LoVo (cell line): ENCODE measurements at places on chromosomes 4 and X.

DNA sequence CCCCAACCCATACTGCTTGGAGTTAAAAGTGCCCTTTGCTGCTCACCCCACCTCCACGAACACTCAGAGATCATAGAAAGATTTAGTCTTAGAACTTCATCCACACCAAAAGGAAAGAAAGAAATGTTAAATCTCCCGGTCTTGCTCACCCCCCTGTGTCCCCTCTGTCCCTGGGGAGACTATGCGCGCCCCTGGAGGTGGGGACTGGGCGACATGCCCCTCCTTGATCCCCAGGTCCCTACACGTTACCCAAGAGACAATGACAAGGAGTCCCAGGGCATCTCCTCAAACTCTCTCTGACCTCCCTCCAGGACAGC lies 620 bp downstream of the ITM2A start:
- no peak for DNase-seq

DNA sequence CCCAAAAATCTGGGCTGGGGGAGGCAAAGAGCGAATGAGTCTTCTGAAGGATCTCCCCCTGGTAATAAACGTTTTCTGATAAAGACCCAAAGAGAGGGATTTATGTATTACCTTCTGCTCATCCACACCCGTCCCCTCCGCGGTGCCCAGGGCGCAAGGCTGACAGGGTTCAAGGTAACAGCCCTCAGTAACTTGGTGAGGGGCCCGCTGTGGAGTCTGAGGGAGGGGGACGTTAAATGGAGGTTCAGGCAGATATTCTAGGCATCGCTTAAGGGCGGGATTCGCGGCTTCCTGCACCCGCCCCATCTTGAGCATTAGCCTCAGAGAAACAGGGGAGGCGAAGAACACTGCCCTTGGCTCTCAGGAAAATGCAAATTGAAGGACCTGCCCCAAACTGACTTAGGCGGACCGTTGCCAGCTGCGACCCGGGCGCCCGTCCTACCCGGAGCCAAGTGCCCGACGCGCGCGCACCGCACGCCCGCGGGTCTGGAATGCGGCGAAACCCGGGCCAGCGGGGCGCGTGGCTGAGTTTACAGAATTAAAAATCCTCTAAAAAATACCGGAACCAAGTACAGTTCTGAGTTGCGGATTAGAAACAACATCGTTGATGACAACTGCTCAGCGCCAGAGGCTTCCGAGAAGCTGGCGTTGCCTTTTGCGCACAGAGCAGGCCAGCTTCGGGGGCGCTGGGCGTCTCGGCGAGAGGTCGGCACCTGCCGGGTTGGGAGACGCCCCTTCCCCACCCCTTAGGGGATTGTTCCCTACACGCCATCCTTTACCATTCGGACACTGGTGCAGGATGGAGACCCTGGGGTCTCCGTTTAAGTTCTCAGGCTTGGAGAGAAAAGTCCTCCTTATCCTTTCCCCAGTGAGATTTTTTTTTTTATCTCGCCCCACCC lies 2.8 kb downstream of the HELT start:
- no peak for DNase-seq

GRCh38 chr4:69054578-69055200 lies 41.6 kb upstream of the UGT2B7 start:
- peak; percentile 75 for DNase-seq

- no peak for DNase-seq
Measured at GRCh38 chr4:187183346-187183745, 459.7 kb upstream of the FAT1 start.

DNA sequence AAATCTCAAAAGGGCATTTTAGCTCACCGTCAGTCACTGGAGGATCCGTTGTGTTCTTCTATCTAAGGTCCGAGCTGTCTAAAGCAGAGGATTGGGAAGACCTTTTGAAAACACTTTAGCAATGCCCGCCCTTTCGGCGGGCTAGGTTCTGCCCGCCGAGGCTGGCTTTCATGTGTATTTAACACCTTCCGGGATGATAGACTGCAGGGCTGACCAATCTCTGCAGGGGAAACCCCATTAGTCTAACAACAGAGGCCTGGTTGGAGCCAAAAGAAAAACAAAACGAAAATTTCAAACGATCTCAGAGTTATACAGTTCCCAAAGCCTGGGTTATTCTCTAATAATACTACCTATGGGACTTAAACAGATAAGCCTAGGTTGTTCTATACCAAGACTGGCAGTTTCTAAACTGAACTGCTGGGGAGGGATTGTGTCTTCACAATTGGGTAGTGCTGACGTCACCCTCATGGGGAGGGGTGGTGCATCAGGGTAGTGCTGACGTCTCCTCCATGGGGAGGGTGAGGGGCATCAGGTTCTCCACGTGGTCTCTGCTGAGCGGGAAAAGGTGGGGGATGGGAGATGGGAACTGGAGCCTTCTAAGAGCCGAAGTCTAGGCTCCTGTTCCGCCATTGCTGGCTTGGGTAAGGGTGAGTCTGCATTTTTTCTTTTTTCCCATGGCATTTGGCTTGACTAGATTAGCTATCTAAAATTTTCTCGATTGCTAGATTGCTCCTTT lies 14.8 kb upstream of the CUL4B start:
- DNase-seq, result no peak

GRCh38 chr4:159160242-159160641 lies 57.4 kb downstream of the RAPGEF2 start:
- DNase-seq, result no peak

DNA sequence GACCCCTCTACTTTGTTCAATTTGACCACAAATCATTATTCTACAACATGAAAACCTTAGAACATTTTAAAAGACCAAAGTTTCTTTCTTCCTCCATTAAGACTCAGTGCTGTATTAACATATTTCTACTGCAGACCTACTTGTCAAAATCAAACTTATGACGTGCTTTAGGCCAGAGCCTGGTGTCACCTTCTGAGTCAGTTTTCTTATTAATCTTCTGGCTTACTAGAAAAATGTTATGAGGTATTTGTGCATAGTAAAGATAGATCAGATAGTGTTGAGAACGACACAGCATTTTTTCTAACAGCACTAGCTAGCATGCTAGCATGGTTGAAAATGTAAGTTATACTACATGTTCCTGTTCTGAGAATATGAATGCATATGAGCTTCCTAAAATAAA lies 333.6 kb upstream of the FAM241A start:
- no peak for DNase-seq
